ENCODE measurements at places on chromosomes 13 and 19. TPM values are rescaled to one million over a fixed set of nuclear protein-coding genes. Genes with fewer than 3 reads are reported as not detected.

The ZNF556 gene
- 0.57 TPM for total RNA-seq

The SIGLEC8 gene
- not detected for total RNA-seq

The INSL3 gene
- total RNA-seq, result not detected

The MUC16 gene
- total RNA-seq, result 0.37 TPM

The CEACAM4 gene
- total RNA-seq, result not detected

The KLHL1 gene
- total RNA-seq, result not detected

The IZUMO2 gene
- total RNA-seq, result not detected

GRCh38 chr19:49843265-49843664 lies 7.7 kb upstream of the PTOV1 start:
- H3K4me3 ChIP-seq, result no peak overlapping the region
- H3K27ac ChIP-seq, result peak overlapping the region; percentile 72
- DNase-seq, result no peak
